ENCODE measurements at places on chromosomes 6 and 20.

DNA sequence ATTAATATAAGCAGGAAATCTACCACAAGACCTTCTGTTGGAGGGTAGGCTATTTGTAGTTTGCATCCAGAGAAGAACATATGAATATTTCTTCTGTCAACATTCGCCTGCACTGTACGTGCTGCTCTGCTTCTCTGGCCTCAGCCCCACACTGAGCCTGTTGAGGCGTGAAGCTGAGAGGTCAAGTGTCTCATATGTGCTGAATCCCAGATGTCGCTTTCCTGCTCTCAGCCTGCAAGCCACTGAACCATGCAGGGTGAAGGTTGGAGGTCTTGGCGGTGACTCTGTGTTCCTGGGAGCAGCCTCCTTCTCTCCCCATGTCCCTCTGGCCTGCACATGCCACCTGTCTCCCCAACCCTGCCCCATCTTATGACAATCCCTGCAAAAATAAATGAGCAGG lies 83.6 kb downstream of the TMEM170B start:
- DNase-seq, result no peak

- no peak for DNase-seq
These were observed 151.2 kb downstream of the RFX6 start for GRCh38 chr6:117028256-117028655.

- peak; percentile 26 for DNase-seq
These were observed at the start of gene ECI2 for GRCh38 chr6:4134841-4135664. Gene ECI2 (minus strand): TSS chr6:4135575. CDS start chr6:4135560, 15 bp downstream.

- no peak for DNase-seq
These were observed 554.0 kb upstream of the NOX3 start for GRCh38 chr6:156009656-156010055.

GRCh38 chr6:14453712-14454472 lies 336.3 kb downstream of the CD83 start:
- no peak for DNase-seq

DNA sequence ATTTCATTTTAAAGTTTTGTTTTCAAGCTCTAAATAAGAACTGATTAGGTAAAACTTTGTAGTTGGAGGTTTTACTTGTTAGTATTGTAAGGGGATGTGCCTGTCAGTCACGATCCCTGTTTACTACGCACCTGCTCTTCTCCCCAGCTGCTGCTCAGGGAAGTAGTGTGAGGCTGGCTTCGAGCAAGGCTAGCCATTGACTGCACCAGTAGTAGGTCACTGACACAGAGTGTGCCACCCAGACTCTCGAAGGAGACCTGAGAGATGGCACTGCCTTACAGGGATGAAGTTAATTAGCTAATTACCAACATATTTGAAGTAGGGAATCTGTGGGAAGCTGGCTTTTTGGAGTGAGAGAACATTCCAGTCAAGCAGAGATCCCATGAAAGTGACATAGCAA lies 89.2 kb downstream of the DNAH8 start:
- DNase-seq, result no peak

- DNase-seq, result peak; percentile 22
These were observed 89.4 kb downstream of the PDE10A start for GRCh38 chr6:165573671-165574070.

DNA sequence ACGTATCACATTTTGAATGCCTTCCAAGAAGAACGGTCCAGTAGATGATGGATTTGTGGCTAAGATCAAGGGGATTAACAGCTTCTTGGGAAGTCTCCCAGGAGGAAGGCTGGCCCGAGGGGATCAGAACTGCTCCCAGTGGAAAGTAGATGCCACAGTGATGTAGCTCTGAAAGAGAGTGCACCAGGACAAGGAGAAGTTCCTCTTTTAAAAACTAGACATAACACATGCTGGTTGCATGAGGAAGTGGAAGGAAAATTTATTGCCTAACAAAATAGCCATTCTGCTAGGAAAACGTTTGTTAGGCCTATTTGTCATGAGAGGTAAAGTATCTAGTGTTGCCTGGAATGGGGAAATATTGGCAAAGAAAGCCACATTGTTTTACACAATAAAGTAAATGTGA lies 87.8 kb downstream of the CDH26 start:
- DNase-seq, result no peak

DNA sequence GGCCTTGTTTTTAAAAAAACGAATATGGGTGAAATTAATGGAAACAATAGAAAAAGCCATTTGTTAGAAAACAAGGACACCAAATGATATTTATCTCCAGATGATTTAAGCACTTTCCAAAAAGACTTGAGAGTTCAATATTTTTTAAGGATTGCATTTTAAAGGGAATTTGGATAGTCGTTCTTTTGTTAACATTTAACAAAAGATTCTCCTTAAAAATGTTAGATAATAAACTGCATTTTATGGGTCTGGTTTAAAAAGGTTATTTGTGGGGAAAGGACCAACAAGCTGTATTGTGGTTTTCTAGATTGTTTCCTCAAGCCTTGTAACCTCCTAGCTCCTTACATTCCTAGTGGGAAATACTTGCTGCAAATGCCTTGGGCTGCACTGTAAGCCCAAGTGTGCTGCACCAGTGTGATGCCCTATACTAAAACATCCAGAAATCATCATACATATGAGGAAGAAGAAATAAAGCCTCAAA lies 1.5 kb upstream of the PHIP start:
- no peak for DNase-seq

DNA sequence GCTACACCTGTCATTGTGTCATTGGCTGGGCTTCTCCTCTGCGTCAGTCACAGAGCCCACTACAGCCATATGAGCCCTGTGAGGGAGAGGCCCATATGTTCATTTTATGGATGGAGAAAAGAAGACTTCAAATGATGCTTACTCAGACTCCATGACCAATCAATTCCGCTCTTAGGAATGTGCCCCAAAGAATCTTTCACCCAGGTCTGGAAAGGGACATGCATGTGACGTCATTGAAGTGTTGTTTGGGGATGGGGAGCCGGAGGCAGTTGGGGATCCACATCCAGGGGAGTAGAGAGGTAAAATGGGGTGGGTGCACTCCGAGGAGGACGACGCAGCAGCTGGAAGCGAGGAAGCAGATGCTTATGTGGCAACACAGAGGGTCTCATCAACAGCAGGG lies 9.6 kb upstream of the C6orf132 start:
- no peak for DNase-seq

- DNase-seq, result no peak
These were observed 16.8 kb upstream of the CHRNA4 start for GRCh38 chr20:63377951-63378381.

DNA sequence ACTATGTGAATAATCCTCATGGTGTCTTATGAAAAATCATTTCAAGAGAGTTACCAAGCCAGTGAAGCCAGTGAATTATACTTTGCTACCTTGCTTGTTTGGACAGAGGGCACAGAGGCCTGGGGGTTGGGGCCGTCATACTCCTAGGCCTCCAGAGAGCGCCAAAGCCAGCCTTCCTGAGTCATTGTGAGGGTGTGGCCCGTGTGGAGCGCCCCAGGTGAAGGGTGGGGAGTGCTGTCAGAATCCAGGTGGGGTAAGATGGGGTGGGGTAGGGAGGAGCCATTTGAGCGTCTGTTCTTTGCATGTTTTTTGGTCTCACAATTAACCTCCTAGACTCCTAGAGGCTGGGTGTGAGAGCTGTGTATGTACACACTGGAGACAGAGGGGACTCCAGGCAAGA lies 71.1 kb downstream of the PERP start:
- DNase-seq, result no peak

DNA sequence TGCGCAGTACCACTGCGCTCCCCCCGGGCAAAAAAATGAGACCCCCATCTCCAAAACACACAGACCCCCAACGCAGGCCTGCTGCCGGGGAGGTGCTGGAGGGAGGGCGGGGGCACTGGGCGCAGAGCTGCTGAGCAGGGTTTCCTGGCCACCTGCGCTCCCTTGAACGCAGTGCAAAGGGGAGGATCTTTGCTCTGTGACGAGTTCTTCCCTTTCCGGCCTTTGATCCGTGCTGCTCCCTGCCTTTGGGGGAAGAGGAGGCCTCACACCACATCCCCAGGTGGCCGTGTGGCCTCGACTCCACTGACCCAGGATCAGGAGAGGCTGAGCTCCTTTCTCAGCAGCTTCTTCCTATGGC lies 8.9 kb upstream of the COL20A1 start:
- DNase-seq, result no peak

DNA sequence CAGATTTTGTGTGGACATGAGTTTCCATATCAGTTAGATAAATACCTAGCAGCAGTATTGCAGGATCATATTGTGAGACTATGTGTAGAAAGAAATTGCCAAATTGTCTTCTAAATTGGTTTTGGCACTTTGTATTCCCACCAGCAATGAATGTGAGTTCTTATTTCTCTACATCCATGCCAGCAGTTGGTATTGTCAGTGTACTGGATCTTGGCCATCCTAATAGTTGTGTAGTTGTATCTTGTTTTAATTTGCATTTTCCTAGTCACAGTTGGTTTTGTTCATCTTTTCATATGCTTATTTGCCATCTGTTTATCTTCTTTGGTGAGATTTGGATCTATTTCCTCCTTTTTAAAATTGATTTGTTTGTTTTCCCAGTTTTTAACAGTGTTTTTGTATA lies 154.7 kb upstream of the HCRTR2 start:
- DNase-seq, result no peak

DNA sequence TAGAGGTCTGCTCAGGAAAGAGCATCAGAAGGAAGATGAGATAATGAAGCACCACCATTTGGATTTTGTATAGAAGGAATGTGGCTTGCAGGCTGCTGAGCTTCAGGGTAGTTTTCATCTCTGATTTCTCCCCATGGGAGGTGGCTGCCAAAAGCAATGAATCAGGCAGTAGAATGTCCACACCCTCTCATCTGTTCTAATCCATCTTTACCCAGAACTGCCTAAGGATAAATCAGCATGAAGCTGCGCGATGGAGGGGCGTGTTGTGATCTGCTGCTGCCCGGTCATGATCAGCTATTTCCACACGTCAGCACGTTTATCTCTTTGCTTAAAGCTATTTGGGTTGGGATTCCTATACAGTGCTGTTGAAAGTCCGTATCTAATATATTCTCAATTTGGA lies 295.4 kb downstream of the FOXA2 start:
- DNase-seq, result no peak

DNA sequence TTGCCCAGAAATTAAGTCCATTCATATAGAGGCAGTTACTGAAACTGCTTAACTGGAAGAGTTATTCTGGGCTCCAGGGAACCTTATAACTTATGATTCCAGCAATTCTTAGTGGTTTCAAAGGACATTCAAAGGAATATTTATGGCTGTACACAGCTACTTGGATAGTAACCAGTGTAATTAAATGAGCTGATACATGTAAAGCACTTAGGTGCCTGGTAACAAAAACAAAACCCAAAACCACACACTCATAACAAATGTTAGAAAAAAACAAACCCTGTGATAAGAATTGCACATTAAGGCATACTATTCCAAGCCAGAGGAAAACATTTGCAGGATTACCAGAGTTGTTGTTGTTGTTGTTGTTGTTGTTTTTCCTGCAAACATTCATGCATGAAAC lies 51.5 kb downstream of the STK4 start:
- DNase-seq, result no peak

DNA sequence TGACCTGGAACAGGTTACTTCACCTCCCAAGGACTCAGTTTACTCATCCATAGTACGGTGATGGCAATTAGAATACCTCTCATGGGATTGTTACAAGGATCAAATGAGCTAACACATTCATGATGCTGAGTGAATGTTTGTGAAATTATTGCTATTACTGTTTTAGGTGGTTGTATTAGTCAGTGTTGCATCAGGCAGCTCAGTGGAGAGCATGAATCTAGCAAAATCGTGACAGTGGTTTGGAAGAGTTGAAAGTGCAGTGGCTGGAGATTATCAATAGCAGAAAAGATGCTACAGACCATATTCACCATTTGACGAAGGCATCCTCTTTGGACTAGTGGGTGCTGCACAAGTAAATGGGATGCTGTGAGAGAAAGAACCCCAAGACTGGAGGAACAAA lies 50.4 kb upstream of the CTNNBL1 start:
- DNase-seq, result no peak

- DNase-seq, result no peak
These were observed 10.1 kb upstream of the SRC start for GRCh38 chr20:37335642-37336368.

- peak; percentile 43 for DNase-seq
These were observed 2.8 kb upstream of the DIDO1 start for GRCh38 chr20:62929051-62929538.

DNA sequence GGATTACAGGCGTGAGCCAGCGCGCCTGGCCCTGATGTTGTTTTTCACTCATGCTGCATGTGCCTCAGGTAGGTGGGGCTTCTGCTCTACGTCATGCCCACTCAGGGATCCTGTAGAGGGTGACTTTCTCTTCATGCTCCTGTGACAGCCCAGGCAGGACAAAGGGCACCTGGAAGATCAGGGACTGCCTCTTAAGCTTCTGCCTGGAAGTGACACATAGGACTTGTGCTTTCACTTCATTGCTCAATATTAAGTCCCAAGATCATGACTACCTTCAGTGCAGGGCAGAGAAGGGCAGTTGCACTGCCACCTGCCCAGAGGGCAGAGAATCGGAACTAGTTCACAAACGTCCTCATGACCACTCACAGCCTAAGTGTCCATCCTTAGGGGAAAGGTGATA lies 249.5 kb upstream of the SULF2 start:
- no peak for DNase-seq

DNA sequence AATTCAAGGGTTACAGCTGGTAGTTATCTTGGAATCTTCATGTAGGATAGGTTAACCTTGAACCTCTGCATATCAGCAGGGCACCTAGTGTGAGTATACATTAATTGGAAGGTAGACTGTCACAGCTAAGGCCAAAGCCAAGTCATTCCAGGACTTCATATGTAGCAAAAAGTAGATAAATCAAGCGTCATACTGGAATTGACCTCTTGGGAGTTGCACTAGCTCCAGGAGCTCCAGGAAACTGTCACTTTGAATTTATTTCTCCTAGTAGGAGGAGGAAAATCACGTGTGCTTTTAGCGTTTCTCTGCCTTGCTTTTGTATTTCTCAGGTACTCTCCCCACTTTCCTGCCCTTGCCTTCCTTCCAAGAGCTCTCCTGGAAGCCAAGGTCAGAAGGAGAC lies 30.3 kb downstream of the RIPOR2 start:
- DNase-seq, result no peak

DNA sequence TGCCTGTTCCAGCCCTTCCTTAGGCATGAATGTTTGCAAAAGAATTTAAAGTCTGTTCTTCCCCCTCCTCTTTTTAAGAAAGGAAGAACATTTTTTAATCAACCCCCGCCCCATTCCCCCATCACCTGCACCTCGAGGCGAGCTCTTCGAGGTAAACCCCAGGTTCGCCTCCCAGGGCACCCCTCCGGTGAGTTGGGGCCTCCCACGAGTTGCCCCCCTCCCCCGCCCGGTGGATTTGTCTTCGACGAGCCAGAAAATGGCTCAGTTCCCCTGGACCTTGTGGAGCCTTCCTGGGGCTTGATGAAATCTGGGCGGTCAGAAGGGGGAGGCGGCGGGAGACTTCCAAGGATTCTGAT lies 256 bp upstream of the OVOL2 start:
- no peak for DNase-seq

DNA sequence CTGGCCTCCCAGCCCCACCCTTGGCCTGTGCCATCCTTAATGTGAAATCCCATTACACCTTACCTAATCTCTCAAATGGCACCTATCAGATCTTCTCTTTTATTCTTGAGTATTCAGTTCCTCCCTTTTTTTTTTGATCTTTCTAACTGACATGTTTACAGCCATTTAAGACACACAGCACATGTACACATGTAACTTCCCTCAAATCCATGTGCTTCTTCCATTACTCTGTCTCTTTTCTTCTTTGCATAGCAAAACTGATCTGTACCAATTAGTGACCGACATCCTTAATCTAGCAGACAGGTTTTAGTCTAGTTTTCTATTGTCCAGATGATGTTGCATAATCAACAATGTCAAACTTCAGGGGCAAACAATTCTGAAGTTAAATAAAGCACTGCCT lies 413.8 kb upstream of the FLRT3 start:
- DNase-seq, result no peak

- DNase-seq, result no peak
These were observed 10.7 kb upstream of the PLEKHG1 start for GRCh38 chr6:150588888-150589499.
